Regular cardiac myocyte (primary cell): ENCODE measurements at places on chromosomes 6 and 20. TPM values are rescaled to one million over a fixed set of nuclear protein-coding genes. Genes with fewer than 3 reads are reported as not detected.

The VNN1 gene
- under 0.01 TPM in 1 of 2 replicates, not detected in the other for total RNA-seq

The FRS3 gene
- total RNA-seq: 0.56 and 0.77 TPM in 2 replicates

The ARMH2 gene
- not detected in 2 replicates for total RNA-seq

The SLC2A4RG gene
- 22.0 and 22.3 TPM in 2 replicates for total RNA-seq

The KLC4 gene
- 11.5 and 19.4 TPM in 2 replicates for total RNA-seq
